ENCODE measurements at places on chromosomes 7 and 10.

GRCh38 chr10:124271676-124272075 lies 147.0 kb downstream of the OAT start:
- no peak for DNase-seq

DNA sequence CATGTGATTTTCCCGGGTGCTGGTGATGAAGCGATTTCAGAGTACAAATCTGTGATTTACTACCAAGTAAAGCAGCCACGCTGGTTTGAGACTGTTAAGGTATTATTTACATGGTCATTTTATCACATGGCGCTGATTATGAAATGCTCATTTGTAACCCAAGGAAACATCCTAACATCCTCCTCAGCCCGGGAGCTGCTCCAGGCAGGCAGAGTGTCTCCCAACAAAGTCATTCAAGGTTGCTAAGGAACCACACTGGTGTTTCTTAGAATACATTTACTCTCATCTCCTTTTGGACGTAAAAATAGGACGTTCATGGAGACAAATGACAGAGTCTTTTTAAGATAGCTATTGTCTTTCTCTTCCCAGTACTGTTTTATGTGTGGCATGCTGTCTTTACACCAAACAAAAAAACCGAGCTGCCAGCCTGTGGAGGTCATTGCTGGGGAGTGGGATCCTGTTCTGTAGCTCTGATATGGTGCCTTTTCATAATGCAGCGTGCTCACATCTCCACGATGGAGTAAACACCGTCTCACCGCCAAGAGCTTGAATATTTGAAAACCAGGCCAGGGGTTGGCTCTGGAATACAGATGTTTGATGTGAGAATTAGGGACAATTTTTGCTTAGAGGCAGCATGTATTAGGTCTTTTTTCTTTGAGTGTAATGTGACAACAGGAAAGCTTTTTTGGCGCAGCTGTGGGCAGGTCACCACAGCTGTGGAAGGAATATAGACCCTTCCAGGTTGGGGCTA lies 119.6 kb downstream of the DOCK1 start:
- no peak for DNase-seq

DNA sequence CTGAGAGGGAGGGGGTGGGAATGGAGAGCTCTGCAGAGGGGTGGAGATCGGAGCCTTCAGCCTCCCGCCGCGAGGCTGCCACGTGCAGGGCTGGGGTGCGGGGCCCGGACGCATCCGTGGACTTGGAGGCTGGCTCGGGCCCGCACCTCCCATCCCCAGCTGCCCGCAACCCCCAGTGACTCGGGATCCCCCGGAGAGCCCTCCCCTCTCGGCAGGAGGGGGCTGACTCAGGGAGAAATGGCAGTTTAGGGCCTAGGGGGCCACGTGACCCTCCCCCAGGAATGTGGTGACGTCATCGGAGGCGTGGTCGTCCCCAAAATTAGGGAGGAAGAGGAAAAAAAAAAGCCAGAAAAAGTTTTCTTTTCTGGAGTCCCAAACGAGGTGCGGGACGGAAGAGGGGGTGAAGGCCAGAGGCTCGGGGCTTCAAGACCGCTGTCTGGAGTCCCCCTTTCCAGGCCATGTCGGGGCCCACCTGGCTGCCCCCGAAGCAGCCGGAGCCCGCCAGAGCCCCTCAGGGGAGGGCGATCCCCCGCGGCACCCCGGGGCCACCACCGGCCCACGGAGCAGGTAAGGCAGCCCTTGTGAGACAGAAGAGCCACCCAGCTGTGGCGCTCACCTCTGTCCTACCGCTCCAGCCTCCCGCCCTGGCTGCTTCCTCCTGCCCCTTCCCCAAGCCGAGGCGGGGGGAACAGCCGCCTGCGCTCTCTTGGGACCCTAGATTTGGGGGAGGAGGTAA lies at the start of gene TRIP6:
TSS of gene TRIP6 (plus strand) at position 348 of the 736 bp plus-strand sequence. CDS start at position 459, 111 bp downstream.
- DNase-seq, result no peak

- no peak for DNase-seq
These were observed 52.2 kb downstream of the CADPS2 start for GRCh38 chr7:122833888-122834570.

DNA sequence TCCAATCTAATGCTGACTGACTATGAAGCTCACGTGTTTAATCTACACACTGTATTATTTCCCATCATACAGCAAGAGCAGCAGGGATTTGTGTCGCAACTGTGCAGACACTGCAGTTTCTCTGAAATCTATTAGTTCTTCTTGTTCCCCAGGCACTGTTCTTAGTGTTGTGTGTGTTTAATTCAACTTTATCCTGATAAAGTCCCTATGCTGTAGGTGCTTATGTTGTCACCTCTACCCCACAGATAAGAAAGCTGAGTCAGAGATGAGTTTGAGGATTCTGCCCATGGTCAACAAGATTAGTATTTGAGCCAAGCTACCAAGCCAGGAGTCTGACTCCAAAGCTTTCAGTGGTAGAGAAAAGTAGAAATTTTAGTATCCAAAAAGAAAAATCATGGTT lies 22.5 kb upstream of the EPHB6 start:
- no peak for DNase-seq

- DNase-seq, result no peak
These were observed 28.9 kb upstream of the TRIM8 start for GRCh38 chr10:102615361-102615760.

GRCh38 chr10:48468866-48469511 lies 135.9 kb downstream of the ARHGAP22 start:
- DNase-seq, result no peak

- no peak for DNase-seq
These were observed 43.2 kb downstream of the C7orf33 start for GRCh38 chr7:148633761-148634160.

- no peak for DNase-seq
These were observed 161.5 kb upstream of the FAM13C start for GRCh38 chr10:59523851-59524250.

DNA sequence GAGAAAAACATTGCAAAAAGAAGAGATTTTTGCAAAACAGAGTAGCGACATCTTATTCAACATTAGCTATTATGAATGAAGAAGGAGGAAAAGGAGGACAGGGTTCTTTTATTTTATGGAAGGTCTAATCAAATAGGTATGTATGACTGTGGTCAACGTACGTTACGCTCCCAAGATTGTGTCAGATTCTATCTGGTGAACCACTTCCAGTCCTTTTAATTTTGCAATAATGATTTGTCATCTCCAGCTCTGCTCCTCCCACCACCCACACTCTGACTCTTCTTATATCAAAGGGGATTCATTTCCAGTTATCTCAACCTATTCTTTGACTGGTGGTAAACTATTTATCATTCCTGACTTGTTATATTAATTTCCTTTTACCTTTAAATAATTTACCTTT lies 259.9 kb downstream of the CACNA2D1 start:
- no peak for DNase-seq

- DNase-seq, result no peak
These were observed 27.4 kb upstream of the NFKB2 start for GRCh38 chr10:102368077-102368476.

DNA sequence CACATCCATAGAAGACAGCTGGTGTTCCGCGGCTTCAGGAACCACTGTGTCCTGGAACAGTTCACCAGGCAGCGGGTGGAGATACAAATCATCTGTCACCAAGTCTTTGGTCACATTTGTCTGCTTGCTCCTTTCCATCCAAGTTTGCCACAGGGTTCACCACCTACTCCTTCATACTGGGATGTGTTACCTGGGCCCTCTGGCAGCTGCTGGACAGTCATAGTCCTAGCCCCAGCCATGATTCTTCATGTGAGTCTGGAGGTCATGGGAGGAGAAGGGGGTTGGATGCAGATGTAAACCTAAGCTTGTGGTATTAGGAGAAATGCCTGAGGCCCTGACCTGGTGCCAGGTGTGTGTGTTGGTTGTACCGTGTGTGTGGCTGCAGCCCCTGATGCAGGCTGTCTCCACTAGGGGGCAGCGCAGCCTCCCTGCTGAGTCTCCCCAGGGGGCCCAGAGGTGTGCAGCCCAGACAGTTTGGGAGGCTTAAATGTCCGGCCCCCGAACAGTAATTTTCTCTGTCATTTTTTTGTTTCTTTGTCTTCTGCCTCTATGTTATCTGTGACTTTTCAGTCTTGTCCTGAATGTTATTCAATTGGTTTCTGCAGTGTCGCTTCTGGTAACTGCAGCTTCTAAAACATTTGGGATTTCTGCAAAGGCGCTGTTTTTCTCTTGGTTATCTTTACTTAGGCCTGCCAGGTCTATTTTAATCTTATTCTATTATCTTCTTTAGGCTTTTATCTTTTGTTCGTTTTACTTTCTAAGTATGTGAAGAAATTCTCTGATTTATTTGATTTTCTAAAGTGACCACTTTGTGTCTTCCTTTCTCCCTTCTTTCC lies 14.8 kb downstream of the NPS start:
- DNase-seq, result no peak

DNA sequence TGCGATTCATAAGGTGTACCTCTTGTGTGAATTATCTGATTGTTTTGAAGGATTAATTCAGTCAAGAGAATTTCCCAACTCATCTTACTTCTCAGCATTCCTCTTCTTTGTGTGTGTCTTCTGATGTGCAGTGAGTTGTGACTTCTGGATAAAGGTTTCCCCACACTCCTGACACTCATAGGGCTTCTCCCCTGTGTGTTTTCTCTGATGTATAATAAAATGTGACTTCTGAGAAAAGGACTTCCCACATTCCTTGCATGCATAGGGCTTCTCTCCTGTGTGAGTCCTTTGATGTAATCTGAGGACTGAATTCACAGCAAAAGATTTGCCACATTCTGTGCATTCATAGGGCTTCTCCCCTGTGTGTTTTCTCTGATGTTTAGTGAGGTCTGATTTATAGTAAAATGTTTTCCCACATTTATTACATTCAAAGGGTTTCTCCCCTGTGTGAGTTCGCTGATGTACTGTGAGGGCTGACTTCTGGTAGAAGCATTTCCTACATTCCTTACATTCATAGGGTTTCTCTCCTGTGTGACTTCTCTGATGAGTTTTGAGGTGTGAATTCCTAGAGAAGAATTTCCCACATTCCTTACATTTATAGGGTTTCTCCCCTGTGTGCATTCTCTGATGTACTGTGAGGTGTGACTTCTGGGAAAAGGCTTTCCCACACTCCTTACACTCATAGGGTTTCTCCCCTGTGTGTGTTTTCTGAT lies 24.2 kb downstream of the ZNF25 start:
- no peak for DNase-seq

GRCh38 chr10:79102498-79102874 lies 33.7 kb downstream of the ZMIZ1 start:
- no peak for DNase-seq

DNA sequence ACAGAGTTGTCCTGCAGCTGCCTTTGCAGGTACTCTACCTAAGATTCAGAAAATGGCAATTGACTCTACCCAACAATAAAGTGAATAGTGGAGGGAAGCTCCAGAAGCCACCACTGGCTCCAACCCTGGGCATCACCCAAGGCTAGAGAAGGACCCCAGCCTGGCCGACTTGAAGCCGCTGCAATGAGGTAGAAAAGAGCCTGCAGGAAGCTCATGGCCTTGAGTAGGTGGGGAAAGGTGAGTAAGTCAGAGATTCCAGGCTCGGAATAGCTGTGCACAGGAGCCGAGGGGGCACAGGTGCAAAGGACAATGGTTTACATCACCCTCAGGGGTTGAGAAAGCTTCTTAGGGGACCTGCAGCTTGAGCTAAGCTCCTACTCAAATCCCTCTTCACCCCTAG lies 83.6 kb downstream of the AOAH start:
- no peak for DNase-seq

- DNase-seq, result no peak
These were observed 214.8 kb downstream of the GLRX3 start for GRCh38 chr10:130350996-130351395.

DNA sequence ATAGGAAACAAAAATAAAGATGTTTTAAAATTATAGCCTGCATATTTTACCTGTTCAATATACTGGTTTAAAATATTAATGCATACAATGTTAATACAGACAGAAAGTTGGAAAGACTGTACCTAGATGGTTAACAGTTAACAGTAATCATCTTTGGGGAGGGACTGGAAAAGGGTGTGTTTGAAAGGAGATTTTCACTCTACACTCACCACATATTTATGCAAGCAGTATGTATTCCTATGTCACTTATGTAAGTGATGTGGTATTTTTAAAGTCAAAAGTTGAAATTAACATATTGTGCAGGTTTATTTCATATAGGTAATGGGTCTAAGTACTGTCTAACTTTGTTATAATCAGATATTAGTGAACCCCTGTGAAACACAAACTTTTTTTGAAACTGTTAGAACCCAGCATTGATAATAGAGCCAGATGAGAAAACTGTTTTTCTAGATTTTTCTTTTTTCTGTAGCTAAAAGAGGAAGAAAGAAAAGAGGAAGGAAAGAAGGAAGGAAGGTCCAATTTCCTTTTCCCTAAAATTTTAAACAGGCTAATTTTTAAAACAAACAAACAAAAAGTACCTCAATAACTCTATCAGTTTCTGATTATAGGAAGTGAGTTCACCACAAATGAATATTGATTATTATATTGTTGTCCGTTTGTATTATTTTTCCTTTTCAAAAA lies 9.0 kb upstream of the STARD3NL start:
- no peak for DNase-seq

GRCh38 chr7:49483142-49483541 lies 290.3 kb upstream of the VWC2 start:
- DNase-seq, result no peak

DNA sequence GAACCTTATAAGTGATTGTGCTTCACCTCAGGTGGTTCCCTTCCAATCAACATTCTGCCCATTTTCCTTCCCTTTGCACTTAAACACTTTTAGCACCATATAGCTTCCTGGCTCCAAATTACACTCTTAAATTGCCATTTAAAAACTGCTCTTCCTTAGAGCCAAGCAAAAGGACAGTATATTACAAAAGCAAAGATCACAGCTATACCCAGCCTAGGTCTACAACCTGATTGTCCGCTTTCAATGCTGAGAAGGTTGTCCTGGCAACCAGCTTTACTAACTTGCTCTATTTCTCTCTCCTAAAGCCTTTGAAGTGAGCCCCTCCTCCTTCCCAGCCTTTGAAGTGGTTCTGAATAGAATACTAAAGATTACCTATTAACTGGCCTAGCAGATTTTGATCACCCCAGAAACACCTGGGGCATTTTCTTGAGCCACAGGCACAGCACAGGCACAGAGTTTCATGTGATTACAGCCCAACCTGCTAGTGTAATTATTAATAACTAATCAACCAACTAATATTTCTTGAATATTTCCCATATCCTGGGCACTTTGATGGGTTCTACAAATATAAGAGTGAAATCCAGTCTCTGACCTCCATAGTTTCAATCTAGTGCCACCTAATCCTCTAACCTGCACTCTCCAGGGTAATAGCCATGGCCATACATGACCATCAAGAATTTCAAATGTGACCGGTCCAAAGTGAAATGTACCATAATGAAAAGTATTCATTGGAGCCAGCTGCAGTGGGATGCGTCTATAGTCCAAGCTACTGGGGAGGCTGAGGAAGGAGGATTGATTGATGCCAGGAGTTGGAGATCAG lies 63.6 kb upstream of the TRIM24 start:
- DNase-seq, result no peak

- DNase-seq, result no peak
These were observed 10.7 kb downstream of the EPHA1 start for GRCh38 chr7:143397710-143398530.

- DNase-seq, result no peak
These were observed 486.0 kb upstream of the MKI67 start for GRCh38 chr10:128612195-128612594.

DNA sequence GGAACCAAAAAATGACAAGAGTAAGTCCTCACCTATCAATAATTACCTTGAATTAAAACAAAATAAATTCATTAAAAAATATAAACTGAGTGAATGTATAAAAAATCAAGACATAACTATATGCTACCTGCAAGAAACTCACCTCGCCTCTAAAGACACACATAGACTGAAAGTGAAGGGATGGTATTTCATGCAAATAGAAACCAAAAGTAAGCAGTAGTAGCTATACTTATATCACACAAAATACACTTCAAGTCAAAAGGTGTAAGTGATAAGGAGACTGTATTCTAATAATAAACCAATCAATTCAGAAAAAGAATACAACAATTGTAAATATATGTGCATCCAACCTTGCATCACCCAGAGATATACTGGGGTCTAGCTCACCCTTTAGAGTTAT lies 332.6 kb downstream of the SH2D4B start:
- no peak for DNase-seq
